ENCODE measurements at places on chromosomes 13 and 19.
A peak's percentile ranks its signal among the peaks of the same experiment; 100 is the strongest.

DNA sequence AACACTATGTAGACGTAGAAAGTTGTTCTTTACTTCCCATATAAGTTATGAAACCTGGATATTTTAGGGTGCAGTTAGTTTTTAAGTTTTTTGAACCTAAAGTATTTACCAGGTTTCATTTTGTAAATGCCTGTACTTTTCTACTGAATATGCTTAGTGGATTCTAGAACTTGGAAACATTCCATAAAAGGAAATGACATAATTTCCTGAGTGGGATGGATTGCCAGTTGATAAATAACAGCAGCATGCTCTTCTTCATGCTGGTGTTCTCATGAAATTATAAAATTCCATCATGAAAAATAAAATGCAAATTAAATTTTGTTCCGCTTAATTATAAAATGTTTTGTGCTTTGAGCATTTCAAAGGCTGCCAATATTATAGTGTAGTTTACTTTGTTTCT is 362.2 kb upstream of the PCDH20 start:
- no peak for DNase-seq

GRCh38 chr19:38265921-38266429 is 1.6 kb downstream of the SPINT2 start:
- DNase-seq, result no peak

DNA sequence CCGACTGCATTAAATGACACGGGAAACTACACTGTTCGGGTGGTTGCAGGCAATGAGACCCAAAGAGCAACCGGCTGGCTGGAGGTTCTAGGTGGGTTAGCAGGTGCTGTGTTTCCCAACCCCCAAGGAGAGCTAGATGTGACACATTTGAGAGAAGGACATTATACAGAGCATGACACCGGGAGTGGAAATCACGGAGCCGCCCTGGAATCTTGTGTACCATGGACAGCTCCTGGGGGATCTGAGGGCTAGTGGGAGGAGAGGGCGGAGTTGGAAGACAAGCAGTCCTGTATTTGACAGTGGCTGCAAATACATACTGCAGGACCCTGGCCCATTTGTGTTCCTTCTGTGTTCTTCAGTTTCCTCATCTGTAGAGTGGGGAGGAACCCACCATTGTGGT is 2.3 kb downstream of the CEACAM18 start:
- DNase-seq, result peak; percentile 21

DNA sequence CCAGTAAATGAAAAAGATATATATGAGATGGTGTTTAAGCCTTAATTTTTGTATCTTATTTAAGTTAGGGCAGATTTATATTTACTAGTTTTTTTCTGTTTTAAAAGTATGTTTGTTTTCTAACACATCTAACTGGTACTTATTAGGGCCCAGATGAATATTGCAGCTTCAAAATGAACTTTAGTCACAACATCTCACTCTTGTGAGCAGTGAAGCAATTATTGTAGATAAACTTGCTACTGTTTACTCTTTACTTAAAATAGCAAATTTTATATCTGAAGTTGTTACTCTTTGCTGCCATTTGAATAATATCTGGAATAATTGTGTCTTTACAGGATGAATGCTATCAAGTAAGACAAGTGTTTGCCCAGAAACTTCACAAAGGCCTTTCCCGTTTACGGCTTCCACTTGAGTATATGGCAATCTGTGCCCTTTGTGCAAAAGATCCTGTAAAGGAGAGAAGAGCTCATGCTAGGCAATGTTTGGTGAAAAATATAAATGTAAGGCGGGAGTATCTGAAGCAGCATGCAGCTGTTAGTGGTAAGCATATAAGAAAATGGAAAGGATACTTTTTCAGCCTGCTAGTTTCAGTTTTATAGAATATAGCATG is 166.8 kb downstream of the PDS5B start:
- no peak for DNase-seq
